ENCODE measurements at places on chromosomes 1 and 21.
A peak's percentile ranks its signal among the peaks of the same experiment; 100 is the strongest.

- no peak for DNase-seq
These were observed 5.6 kb upstream of the KPRP start for GRCh38 chr1:152752225-152752624.

- no peak for DNase-seq
These were observed 22.4 kb downstream of the ZZZ3 start for GRCh38 chr1:77659879-77660593.

- DNase-seq = no peak
These were observed 5.0 kb downstream of the LRRC41 start for GRCh38 chr1:46298387-46298786.

GRCh38 chr1:151326619-151327222 lies 495 bp downstream of the PI4KB start:
- DNase-seq = peak; percentile 80

GRCh38 chr1:27137544-27138075 lies 17.3 kb downstream of the SLC9A1 start:
- no peak for DNase-seq

- no peak for DNase-seq
These were observed 23.9 kb downstream of the COL6A1 start for GRCh38 chr21:46005481-46005881.

GRCh38 chr1:74422421-74423292 lies 89.8 kb downstream of the LRRC53 start:
- DNase-seq = no peak

- DNase-seq = no peak
These were observed 329.4 kb upstream of the CHRM3 start for GRCh38 chr1:239056940-239057339.

GRCh38 chr1:58762806-58763205 lies 21.0 kb downstream of the JUN start:
- no peak for DNase-seq

GRCh38 chr1:206779638-206780037 lies 7.3 kb upstream of the IL10 start:
- no peak for DNase-seq

- no peak for DNase-seq
These were observed 213.7 kb downstream of the KCNH1 start for GRCh38 chr1:210920258-210920657.

GRCh38 chr21:41873426-41873825 lies 5.7 kb downstream of the PRDM15 start:
- no peak for DNase-seq

GRCh38 chr1:236332092-236332758 lies 50.5 kb upstream of the ERO1B start:
- no peak for DNase-seq

- no peak for DNase-seq
These were observed 494.3 kb downstream of the BRINP3 start for GRCh38 chr1:189983166-189983890.

DNA sequence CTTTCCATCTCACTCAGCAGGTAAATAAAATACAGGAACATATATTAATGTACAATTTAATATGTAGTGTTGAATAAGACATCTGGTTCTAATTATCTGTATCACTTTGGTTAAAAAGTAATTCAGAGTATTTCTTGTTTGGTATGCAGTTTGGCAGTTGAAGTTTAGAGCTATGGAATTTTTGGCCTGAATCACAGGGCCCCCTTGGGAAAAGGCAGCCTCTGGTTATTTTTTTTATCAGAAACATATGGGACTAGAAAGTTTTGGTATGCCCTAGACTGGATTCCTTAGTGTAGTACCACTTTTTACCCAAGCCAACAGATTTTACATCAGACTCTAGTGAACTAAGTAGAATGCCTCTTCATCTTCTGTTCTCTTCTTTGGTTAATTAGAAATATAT lies 26.4 kb downstream of the CNST start:
- DNase-seq = no peak

DNA sequence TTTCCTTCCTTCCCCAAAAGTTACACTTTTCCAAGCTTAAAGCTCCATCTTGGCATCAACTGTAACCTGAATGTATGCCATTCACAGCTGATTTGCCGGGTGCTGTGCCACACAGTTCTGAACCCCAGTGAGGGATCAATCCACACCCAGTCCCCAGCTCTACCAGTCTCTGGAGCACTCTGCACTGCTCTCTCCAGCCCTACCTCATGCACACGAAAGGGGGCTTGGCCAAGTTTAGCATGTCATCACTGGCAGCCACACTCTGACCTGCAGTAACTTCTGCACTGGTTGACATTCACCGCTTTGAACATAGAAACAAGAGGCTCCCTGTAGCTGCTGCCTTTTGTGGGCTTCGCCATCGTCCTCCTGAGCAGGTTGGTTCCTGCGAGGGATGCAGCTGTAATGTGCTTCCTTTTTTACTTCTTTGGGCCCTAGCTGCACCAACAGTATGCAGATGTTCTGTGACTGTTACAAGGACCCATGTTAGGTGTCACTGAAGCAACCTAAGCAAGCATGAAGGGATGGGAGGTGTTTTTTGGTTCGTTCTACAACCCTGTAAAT lies 135.4 kb upstream of the SLC44A3 start:
- no peak for DNase-seq

- DNase-seq = no peak
These were observed 32.6 kb downstream of the RUNX3 start for GRCh38 chr1:24897263-24898151.

- DNase-seq = no peak
These were observed 3.5 kb upstream of the PHC2 start for GRCh38 chr1:33434363-33434750.

DNA sequence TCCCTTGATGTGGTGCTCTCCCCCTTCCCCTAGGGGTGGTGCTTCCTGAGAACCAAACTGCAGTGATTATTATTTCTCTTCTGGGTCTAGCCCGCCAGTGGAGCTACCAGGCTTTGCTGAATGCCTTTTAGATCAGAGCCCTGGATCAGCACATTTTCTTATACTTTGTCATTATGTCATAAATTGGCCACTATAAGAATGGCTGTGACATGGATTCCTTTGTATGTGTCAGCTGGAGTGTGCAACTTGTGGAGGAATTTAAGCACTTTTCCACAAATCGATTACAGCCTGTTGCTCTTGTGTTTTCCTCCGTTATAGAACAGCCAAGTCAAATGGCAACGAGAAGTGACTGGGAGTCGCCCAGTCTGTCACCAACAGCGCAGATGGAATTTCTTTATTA lies 273.3 kb downstream of the DUSP10 start:
- DNase-seq = no peak

DNA sequence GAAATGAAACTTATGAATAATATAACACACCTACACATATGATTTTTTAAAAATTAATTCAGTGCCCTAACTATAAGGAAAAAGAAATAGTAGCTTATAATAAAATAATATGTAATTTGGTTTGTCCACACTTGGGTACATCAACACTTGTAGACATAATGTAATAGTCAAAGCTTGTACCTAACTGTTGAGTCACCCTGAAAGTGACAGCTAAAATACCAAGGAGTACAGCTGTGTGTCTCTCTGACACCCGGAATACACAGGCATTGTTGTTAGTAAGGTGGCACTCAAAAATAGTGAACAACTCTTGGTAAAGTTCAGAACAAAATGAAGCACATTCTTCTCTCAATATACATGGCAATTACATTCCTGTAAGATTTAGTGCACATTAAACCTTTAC lies 243.4 kb downstream of the TRABD2B start:
- DNase-seq = no peak

GRCh38 chr21:32525282-32525681 lies 60.0 kb downstream of the TCP10L start:
- no peak for DNase-seq

GRCh38 chr1:4084048-4084431 lies 184.0 kb upstream of the C1orf174 start:
- DNase-seq = no peak

- no peak for DNase-seq
These were observed 70.6 kb downstream of the FGGY start for GRCh38 chr1:59367301-59368007.

DNA sequence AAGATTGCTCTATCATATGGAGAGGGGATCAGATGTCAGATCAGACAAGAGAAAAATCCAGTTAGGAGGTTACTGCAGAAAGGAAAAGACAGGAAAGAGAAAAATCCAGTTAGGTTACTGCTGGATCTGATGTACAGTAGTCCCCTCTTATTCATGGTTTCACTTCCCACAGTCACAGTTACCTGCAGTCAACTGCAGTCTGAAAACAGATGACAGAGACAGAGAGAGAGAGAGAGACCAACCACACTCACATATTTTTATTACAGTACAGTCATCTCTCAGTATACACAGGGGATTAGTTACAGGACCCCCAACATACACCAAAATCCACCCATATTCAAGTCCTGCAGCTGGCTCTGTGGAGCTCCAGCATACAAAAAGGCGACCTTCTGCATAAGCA lies 29.3 kb downstream of the NUP133 start:
- no peak for DNase-seq

DNA sequence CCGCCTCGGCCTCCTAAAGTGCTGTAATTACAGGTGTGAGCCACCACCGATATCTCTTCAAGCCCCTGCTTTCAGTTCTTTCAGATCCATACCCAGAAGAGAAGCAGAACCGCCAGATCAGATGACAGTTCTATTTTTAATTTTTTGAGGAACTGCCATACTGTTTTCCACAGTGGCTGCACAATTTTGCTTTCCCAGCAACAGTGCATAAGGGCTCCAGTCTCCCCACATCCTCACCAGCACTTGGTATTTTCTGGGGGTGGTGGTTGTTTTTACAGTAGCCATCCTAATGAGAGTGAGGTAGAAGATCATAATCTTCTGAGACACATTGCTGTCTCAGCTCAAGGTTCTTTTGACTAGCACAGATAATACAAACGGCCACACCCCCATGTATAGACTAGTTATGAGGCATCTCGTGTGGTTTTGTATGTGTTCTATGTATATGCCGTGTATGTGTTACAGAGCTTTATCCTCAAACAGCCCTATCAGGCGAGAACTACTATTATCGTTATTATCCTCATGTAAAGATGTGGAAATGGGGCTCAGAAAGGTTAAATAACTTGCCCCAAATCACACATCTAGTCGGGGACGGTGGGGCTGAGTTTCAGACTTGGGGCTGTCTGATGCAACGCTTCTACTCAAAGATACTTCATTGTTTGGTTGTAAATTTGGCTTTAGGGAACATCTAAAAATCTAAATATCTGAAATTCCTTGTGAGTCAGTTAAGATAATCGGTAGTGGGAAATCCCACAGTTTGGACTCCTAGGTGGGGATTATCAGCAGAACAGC lies 12.0 kb downstream of the FHAD1 start:
- no peak for DNase-seq

- DNase-seq = no peak
These were observed 54.5 kb downstream of the TBCE start for GRCh38 chr1:235421751-235422150.

GRCh38 chr1:231603598-231604275 lies 22.9 kb upstream of the DISC1 start:
- peak; percentile 73 for DNase-seq

DNA sequence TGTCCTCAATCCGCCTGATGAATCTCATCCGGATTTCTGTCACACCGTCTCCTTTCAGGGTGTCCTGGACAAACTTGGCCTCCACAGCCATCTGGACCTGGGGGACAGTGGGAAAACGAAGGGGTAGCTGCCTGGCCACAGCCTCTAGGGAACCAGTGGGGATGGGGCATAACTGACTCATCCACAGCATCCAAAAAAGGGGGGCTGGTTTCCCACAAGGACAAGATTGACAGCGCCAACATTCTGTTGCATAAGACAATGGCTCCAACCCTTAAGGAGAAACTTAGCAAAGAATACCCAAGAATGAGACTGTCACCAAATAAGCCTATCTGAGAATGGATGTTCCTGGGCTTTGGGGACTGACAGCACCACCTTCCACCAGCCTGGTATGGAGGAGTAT lies 12.1 kb downstream of the TRAPPC3 start:
- DNase-seq = no peak

DNA sequence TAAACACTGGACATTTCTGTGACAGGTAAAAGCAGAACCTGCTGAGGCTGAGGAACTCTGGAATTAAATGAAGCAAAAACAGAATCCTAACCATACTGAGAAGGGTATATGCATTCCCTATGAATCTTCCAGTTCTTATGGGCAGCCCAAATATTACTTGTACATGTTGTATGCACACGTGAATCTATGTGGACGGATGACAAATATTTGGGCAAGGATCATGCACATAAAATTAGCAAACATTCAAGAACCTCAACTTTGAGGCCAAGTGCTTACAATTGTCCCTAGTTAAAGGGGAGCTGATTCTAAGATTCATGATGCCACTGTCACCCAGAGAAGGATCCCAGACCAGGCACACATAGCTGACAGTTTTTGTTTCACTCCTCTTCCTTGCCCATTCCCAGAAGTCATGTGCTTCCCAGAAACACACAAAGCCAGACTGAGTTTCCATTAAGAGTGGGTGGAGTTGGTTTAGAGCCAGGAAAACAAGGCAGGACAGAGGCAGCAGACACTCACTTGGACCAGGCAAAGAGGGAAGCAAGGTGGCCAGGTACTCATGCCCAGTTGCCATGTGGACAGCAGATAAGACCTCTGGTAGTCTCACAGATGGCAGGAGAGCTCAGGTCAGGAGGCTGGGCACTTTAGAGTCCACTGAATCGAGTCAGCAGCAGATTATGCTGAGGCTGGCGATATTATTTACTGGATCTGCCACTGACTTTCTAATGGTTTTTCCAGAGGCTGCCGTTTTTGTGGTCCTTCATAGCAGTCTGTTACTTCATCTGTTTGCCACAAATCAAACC lies 25.6 kb downstream of the AK2 start:
- DNase-seq = no peak

DNA sequence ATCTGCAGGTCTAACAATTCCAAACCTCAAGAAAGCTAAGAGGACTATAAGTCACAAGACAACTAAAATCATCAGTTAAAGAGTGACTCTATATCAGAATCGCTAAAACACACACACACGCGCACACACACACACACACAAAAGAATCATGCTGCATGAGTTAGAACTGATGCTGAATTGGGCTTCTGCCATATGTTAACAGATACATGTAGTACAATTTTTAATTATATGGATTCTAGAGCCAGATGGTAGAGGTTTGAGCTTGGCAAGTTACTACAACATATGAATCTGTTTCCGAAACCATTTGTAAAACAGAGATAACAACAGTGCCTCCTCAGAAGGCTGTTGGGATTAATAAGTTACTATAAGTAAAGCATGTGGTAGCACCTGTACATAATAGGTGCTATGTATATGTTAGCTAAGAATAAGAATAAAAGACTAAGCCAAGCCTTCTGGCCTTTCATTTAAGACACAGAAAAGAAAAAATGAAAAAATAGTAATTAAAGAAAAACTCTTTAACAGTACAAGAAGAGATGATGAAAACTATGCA lies 17.9 kb downstream of the EPRS1 start:
- no peak for DNase-seq

DNA sequence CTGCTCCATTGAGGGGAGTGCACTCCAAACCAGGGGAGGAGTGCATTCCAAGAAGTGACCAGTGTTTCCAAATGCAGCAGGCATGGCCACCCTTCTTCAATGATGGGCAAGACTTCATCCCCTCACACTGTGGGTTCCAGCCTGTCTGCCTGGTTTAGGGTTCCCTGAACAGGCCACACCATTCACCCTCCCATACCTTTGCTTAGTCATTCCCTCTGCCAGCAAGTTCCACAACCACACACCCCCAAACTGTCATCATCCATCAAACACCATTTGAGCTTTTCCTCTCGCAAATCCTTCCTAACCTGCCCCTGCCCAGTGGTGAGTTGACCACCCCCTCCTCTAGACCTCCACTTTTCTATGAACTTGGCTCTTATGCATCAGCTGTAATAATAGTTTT lies 116.0 kb downstream of the PLPP3 start:
- no peak for DNase-seq

Data from CD4-positive, alpha-beta T cell treated with Interleukin-17A for 1 hour (primary cell).